Dorsolateral prefrontal cortex (tissue), 122 donors: ENCODE measurements at places on chromosomes 5 and 9. TPM values are rescaled to one million over a fixed set of nuclear protein-coding genes. Genes with fewer than 3 reads are reported as not detected.

GRCh38 chr5:71533142-71533541 lies 54.0 kb upstream of the MCCC2 start:
- DNase-seq: no peak

DNA sequence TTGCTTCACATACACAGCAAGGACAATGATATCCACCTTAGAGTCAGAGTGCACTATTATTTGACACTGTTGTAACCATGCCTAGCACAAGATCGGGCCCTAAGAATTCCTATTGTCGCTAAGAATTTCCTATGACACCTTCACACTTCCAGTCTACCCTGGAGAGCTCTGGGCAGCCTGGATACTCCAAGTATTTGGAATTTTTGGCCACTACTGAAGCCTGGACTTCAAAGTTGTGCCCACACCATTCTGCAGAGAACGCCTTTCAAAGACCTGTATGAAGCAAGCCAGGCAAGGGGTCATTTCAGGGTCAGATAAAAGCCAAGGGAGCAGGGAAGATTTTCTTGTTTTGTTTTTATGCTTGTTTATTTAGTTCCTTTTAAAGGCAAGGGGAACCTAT lies 179.7 kb downstream of the PAPPA start:
- no peak for DNase-seq

DNA sequence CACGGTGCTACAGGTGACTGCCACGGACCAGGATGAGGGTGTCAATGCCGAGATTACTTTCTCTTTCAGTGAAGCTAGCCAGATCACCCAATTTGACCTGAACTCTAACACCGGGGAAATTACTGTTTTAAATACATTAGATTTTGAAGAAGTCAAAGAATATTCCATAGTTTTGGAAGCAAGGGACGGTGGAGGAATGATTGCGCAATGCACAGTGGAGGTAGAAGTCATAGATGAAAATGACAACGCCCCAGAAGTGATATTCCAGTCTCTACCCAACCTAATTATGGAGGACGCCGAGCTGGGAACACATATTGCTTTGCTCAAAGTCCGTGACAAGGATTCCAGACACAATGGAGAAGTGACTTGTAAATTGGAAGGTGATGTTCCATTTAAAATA lies 1.2 kb downstream of the PCDHGB4 start:
- DNase-seq: no peak

- DNase-seq: no peak
These were observed 32.4 kb downstream of the CXXC5 start for GRCh38 chr5:139680368-139681111.

The PCDHAC2 gene
- total RNA-seq: 35.8 TPM

- no peak for DNase-seq
These were observed 11.9 kb downstream of the VAV2 start for GRCh38 chr9:133979921-133980863.

DNA sequence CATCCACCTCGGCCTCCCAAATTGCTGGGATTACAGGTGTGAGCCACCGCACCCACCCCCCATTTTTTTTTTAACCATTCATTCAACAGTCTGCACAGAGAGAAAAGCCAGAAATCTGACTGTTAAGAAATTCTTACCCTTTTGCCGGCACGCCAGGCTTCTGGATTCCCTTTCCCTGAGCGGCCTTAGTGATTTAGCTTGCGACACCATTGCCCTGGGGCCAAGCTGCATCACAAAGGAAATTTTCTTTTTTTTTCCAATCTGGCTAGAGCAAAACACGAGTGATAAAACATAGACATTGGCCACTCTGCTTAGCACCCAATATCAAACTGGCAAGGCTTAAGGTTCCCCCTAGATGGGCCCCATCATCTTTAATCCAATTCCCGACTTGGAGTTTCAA lies 21.2 kb upstream of the ATOSB start:
- no peak for DNase-seq

GRCh38 chr5:54150841-54151240 lies 159.5 kb downstream of the ARL15 start:
- no peak for DNase-seq

- DNase-seq: no peak
These were observed 2.9 kb downstream of the AK1 start for GRCh38 chr9:127874301-127875221.

GRCh38 chr5:179322071-179323025 lies 22.9 kb downstream of the ADAMTS2 start:
- DNase-seq: peak; percentile 21

The CKMT2 gene
- total RNA-seq: 11.3 TPM

DNA sequence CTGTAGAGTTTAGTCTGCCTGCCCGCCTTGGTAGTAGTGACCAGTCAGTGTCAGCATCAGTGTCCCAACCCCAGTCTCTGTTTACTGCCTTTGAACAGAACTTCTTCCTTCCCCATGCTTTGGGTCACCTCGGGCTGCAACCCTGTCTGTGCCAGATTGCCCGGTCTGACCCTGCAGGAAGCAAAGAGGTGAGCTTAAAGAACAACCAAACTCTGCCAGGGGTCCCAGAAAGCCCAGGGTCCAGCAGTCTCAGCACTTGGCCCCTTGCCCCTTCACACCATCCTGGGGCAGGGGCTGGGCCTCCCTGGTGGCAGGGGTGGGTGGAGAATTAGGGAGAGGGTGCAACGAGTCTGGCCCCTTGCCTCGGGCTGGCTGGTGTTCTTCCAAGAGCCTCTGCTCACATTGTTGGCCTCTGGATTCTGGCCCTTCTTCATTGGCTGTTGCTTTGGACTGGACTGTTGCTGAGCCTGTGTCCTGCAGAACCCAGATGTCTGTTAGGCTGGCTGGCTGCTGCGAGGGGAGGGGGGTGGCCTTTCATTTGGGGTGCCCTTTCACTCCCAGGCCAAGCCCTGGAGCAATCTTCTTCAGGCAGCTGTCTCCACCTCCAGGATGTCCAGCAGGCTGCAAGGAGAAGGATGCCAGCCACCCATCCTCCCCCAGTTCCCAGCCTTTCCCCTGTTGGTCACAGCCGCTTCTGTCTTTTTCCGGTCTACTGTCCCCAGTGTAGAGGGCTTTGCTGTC lies 51.2 kb downstream of the SAR1B start:
- DNase-seq: no peak

- no peak for DNase-seq
These were observed 25.0 kb upstream of the TRIM36 start for GRCh38 chr5:115194676-115195075.

DNA sequence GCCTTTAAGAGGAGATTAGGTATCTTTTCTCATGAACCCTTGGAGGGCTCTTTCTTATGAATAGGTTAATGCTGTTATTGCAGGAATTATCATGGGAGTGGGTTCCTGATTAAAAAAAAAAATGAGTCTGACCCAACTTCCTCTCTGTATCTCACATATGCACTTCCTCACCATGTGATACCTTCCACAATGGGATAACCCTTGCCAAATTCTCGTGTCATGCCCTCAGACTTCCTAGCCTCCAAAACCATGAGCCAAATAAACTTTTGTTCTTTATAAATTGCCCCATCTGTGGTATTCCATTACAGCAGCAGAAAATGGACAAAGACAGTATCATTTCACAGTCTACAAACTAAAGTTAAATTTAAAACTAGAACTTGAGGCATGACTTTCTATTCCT lies 1.0 kb downstream of the OR1B1 start:
- DNase-seq: no peak

The PHF24 gene
- total RNA-seq: 137 TPM

- no peak for DNase-seq
These were observed 30.1 kb downstream of the FXN start for GRCh38 chr9:69065660-69066059.

- no peak for DNase-seq
These were observed 61.5 kb upstream of the TNFSF15 start for GRCh38 chr9:114867327-114867726.

- DNase-seq: no peak
These were observed 175.0 kb downstream of the MACROH2A1 start for GRCh38 chr5:135223891-135224625.

DNA sequence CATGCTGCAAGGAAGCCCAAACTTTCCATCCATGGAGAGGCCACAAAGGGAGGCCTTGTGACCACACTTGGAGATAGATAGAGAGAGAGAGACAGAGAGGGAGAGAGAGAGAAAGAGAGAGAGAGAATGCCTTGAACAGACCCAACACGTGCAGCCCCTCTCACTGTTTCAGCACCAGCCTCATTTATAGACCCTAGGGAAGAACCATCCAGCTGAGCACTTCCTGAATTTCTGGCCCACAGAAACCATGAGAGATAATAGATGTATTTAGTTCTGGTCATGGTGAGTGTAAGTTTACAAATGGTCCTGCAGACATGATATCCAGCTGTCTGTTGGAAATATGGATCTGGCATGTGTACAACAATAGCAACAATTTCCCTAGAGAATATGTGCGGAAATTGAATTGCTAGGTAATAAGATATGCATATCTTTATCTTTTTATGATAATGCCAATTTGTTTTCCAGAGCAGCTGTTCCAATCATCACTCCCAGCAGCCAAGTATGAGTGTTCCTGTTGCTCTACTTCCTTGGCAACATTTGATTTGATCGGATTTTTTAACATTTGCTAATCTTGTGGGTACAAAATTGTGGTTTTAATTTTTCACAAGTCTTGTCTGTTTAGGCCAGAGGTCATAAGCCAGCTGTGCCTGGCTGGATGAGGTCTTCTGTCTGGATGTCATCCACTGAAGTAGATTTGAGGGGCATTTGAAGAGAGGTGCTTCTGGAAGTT lies 217.3 kb upstream of the IL12B start:
- no peak for DNase-seq

The HMGCS1 gene
- 81.1 TPM for total RNA-seq

The MIER3 gene
- 18.9 TPM for total RNA-seq
